ENCODE measurements at places on chromosomes 1 and 21.
A peak's percentile ranks its signal among the peaks of the same experiment; 100 is the strongest.

- DNase-seq: no peak
Observed at GRCh38 chr1:205443585-205444299, 12.1 kb downstream of the BLACAT1 start.

DNA sequence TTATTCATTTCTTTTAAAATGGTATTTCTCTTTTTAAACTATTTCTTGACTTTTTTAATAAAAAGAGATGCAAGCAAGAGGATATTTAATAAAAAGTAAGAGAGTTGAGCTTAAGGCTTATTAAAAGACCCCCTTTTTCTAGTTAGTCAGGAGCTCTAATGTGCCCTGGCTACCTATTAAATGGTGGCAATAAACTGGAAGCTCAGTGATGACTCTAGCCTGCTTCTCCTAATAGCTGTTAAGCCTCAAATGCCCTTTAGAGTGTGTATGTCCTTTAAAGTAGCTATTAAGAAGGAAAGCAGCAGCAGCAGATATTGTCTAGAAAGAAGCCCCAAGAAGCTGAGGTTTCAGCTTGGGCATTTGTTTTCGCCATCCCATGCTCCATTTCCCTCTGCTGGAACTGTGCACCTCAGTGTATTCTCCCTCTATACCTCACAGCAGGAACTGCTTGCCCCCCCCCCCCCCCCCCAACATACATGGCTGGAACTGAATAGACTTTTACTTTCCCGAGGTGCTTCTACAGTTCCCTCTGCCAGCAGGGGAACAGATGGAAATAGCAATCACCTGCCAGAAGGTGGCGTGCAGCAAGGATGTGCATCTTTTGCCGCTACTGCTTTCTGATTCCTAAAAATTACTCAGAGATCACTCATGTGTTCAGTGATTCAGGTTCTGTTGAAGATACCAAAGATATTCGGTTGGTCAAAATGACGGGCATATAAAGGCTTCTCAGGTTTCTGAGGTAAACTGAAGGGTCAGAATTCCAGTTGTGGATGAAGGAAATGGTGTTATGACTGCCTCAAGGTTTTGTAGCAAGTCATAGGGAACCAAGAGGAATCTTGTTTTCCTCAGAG lies 2.5 kb downstream of the RGS4 start:
- DNase-seq: peak; percentile 12

- no peak for DNase-seq
Observed at GRCh38 chr1:99590578-99591209, 55.2 kb upstream of the PALMD start.

- no peak for DNase-seq
Observed at GRCh38 chr1:92186081-92186480, 31.6 kb upstream of the C1orf146 start.

- DNase-seq: no peak
Observed at GRCh38 chr1:55580845-55581332, 365.7 kb upstream of the USP24 start.

GRCh38 chr1:225446595-225446960 lies 18.7 kb upstream of the LBR start:
- DNase-seq: no peak

- no peak for DNase-seq
Observed at GRCh38 chr1:115545791-115546733, 95.7 kb upstream of the VANGL1 start.

DNA sequence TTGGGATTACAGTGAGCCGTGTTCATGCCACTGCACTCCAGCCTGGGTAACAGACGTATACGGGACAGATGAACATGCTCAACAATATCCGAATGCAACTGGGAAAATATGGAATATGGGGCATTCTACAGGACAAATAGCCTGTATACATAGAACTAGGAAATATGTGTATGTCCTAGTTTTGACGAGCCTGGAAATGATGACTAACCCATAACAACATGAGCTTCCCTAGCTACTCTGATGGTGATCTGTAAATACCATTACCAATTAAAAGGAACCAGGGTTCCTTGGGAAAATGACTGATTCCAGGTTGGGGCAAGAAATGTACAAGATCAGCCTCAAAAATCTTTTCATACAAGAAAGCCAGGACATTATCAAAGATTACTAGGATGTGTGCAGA lies 42.8 kb upstream of the ARTN start:
- no peak for DNase-seq

GRCh38 chr1:57325536-57325935 lies 98.3 kb downstream of the DAB1 start:
- DNase-seq: no peak

DNA sequence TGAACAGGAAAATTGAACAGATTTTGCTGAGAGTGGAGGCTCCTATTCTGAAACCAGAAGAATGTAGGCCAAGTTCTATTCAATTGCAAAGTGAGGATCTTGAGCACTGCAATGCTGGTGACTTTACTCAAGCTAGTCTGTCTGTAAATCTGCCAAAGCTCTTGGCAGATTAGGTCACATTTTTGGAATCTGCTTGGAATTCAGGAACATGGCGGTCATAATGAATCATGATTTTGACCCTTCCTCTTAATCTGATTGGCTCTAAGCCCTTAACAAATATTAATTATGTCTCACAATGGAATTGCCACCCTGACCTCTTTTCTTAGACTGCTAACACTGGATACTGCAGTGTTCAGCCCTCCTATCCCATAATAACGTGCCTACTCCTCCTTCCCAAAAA lies 7.2 kb upstream of the GNG12 start:
- DNase-seq: no peak

GRCh38 chr1:6423321-6423999 lies 1.1 kb upstream of the ESPN start:
- DNase-seq: peak; percentile 57

DNA sequence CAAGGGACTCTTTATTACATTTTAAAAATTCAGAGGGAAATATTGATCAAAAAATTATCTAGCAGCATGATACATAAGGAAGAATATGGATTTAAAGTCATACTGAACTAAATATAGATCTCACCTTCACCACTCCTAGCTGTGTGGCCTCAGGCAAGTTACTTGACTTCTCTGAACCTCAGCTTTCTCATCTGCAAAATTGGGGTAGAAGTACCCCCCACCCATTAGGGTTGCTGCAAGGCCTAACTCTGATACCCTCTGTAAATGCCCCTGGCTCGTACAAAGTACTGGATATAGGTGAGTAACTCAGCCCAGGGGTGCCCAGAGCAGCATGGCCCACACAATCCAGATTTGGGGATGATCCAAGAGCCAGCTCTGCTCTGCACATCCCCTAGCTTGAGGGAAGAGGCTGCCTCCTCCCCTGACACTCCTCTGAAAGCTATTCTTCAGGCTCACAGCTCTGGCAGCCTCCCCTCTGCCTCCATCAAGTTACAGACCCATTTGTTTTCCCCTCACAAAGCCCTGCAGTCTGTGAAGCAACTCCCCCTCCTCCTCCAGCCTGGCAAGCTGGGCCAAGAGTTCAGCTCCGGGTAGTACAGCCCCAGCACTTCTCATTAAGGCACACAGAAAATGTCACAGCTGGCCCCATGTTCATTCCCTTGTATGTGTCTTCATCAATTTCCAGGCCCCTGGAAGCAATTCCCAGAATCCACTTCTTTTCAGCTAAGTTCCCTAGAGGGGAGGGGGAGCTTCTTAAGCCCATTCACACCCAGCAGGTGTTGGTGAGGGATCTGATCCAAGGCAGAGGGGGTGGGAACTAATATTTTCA lies 143.7 kb downstream of the PLPP3 start:
- no peak for DNase-seq

- no peak for DNase-seq
Observed at GRCh38 chr1:245046315-245046714, 108.5 kb upstream of the KIF26B start.

DNA sequence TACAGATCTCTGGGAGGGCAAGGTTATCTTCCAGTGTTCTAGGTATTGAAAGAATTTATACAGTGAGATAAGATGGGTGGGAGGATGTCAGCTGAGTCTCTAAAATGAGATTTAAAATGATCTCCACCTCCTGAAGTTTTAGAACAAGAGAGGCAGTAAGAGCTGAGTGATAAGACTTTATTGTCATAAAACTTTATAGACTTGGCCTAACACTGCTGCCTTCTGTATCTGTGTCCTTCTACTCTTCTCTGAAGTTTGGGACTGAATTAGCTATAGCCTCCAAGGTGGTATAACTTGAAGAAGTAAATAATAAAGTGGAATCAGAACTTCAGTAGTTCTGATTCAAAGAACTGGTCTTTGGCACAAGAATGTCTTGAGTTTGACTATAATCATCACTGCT lies 48.3 kb downstream of the SUCO start:
- no peak for DNase-seq

- DNase-seq: no peak
Observed at GRCh38 chr1:178544531-178544930, 31.6 kb downstream of the TEX35 start.
